Cerebellar cortex (tissue), 1 donor: ENCODE measurements at places on chromosomes 2 and 18.

DNA sequence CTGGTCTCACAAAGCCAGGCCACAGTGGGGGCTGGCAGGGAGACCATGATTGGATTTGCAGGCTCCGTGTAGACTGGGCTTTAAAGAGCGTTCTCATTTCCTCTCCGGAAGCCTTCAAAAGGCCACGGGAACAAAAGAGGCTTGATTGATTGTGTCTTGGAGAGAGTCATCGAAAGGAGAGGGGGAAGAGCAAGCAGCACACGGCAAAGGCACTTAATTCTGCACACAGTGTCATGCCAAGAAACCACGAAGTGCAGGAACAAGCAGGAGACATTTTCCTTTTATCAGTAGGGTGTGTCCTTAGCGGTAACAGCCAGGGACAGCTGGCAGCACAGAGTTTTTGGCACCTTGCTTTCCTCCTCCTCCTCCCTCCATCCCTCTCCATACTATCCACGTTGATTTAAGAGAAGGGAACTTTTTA, 47.7 kb downstream of the GLI2 start:
- DNase-seq = peak; percentile 44

DNA sequence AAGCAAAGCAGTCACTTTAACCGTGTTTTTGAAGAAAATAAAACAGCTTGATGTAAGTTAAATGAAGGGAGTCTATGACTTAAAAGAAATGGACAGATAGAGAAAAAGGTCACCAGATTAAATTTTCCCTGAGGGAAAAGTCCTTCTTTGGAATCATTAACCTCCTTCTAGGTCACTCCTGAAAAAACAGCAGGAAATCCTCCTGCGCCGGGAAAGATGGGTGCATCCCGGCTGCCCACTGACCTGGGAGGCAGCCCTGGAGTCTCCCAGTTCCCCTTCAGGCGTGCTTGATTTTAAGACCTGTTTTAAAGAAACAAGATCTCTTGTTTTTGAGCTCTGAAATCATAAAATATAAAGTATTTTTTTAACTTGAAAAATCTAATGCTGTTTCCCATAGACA, 18.4 kb upstream of the ZNF521 start:
- DNase-seq = no peak

- no peak for DNase-seq
Measured at GRCh38 chr2:67050622-67051021, 346.5 kb upstream of the ETAA1 start.

DNA sequence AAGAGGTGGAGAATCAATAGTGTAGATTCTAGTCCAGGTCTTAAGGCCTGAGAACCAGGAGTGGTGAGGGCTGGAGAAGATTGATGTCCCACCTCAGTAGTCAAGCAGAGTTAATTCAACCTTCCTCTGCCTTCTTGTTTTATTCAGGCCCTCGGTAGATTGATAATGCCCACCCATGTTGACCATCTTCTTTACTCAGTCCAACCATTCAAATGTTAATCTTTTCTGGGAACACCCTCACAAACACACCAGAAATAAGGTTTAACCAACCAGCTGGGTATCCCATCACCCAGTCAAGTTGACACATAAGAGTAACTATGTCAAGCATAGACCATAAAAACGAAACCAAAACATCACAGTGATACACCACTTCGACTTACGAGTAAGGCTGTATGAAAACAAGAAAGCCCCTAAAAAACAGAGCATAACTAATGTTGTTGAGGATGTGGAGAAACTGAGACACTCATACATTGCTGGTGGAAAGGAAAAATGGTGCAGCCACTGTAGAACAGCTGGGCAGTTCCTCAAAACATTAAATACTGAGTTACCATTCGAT, 57.5 kb downstream of the SLC35F5 start:
- DNase-seq = no peak

DNA sequence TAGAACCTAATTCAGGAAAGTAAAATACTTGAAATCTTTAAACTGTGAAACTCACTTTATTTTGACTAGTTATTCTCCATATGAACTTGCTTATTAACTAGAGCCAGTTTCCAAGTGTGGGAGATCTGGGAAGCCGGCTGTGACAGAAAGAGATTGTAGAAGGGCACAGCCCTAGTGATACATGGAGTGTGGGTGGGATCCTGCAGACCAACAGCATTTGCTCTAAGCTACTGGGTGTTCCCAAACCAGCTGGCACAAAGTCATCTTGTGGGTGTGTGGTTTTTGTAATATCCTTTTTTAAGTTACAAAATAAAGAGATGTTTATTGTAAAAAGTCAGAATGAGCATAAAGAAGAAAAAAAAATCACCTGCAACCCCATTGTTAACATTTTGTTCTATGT, 3.4 kb downstream of the DUSP19 start:
- no peak for DNase-seq

- no peak for DNase-seq
Measured at GRCh38 chr2:16578081-16578480, 87.6 kb downstream of the CYRIA start.

DNA sequence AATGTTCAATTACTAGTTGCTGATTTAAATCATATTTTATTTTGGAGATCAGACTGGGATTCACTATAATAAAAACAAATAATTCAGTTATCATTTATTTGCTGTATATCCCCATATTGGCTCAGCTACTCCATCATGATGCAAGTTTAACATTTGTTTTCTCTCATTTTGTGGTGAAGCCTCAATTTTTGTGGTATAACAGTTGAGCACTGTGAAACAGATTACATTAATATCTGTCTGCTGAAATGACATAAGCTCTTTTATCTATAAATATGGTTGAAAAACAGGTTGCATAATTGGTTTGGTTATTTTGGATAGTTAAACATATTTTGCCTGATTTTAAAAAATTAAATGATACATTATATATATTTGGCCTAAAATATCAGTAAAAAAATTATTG, 67.7 kb downstream of the DPP4 start:
- no peak for DNase-seq

DNA sequence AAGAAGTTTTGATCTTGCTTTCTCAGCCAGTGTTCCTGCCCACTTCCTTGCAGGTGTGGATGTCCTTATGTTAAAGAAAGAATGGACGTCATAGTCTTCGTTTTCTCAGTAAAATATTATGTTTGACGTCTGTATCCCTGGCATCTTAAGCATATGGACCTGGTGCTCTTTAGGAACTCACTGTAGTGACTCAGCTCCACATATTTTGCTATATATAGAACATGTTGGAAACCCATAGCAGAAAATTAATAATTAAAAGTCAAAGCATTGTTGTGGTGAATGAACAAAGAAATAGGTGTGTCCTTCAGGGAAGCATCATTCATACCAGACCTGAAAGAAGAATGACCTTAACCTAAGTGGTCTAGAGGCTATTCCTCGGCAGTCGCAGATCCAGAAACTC, 196.1 kb downstream of the MCFD2 start:
- DNase-seq = no peak

DNA sequence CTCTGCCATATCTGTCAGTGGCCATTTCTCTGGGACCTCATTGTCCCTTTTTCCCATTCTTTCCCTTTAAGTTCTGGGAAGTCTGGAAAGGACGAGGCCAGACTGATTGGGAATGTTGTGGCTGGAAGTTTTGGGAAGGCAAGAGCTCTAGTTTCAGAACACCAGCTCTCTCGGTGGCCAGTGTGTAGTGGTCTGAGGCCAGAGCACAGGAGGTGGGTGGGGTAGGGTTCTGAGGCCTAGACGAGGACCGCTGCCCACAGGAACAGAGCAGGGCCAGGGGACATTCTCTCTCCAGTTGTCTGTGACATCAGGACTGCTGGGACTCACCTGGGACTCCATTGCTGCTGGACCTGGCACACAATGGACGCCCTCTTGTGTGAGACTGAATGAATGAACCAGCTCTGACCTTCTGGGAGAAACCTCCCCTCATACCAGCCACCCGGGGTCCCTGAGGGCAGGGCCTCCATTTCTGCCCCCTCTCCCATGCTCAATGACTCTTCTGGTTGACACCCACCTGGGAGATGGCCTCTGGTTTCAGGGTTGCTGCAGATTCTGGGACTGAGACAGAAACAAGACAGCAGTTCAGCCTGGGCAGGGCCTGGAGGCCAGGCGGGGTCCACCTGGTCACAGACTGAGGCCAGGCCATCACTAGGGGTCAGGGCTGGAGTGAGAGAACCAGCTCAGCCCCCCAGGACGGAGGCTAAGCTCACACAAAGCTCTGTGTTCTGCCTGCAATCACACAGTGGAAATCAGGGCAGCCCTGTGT, 8.4 kb upstream of the NPPC start:
- no peak for DNase-seq

DNA sequence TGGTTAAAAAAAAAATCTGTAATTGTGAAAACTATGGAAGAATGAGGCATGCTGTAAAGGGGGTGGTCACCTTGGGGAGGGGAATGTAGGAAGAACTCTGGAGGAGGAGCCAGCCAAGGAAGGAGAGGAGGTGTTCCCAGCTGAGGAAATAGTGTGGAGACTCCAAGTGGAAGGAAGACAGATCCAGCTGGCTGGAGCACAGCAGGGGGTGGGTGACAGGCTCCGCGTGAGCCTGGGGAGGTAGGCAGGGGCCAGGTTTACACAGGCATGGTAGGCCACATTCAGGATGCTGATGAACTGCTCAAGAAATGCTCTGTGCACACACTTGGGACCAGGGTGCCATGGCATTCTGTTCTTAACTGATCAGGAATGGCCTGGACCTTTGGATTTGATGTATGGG, 16.8 kb downstream of the AFF3 start:
- DNase-seq = no peak

DNA sequence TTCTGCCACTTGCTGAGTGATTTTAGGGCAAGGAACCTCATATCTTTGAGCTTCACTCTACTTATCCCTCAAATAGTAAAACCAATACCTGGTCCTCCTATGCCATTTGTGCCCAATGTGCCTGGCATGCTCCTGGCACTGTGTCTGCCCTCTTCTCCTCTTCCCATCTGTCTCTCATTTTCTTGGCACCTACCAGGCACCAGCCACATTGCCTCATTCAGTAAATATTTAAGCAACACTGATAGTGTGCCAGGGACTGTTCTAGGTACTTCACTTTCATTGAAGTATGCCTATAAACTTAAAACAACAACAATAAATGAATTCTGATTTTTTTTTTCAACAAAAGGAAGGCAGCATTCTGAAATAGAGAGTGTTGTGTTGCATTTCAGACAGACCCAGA, 15.1 kb upstream of the BOD1L2 start:
- peak; percentile 91 for DNase-seq

DNA sequence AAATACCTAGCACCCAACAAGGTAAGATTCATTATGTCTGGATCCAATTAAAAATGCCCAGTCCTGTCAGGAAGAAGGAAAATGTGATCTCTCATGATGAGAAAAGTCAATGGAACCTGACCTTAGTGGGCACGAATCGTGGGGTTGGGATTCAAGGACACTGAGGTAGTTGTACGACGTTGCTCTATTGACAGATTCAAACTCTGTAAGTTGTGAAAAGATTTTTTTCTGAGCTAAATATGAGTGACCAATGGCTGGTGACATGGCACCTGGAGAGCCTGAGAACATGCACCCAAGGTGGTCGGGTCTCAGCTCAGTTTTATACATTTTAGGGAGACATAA, 148.2 kb downstream of the NDUFA10 start:
- DNase-seq = no peak

GRCh38 chr18:69538849-69539248, 138.2 kb downstream of the DOK6 start:
- no peak for DNase-seq

DNA sequence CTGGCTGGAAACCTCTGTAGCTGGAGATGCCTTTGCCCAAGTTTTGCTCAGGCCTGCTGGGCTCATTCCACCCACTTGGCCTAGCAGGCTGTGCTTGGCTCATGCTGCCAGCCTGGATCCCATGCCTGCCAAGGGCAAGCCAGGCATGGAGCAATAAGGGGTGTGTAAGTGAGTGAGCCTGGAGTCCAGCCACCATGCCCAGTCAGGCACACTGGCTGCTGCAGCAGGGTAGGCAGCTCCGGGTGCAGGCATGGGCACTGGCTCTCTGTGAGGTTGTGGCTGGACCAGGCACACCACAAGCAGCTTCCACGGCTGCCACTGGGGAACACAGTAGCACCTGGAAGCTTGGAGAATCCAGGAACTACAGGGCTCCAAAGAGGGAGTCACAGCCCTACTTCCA, 147.7 kb upstream of the HS6ST1 start:
- peak; percentile 80 for DNase-seq

DNA sequence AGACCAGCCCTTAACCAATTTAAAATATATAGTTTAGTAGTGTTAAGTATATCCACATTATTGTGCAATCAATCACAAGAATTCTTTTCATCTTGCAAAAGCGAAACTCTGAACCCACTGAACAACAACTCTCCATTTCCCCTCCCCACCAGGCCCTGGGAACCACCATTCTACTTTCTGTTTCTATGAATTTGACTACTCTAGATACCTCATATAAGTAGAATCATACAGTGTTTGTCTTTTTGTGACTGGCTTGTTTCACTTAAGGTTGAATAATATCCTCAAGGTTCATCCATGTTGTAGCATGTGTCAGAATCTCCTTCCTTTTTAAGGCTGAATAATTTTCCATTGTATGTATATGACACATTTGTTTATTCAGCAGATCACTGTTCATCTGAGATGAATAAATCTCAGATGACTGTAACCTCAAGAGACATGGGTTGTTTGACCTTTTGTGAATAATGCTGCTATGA, 8.1 kb upstream of the SOS1 start:
- no peak for DNase-seq

DNA sequence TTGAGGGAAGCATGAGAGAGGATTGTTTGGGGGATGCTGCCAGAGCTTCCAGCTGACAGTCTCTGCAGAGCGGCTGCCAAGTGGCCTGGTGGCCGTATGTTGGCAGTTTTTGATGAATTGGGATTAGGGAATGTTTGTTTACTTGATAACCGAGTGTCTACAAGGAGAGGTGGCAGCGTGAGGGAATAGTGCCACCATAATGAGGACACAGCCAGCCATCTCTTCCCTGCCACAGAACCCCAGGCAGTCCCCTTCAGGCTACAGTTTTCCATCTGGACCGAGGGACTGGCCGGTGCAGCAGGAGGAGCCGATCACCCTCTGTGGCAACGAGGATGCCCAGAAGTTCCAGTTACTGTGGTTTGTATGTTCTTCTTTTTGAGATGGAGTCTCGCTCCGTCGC, 55.2 kb downstream of the TRAPPC12 start:
- peak; percentile 94 for DNase-seq

- no peak for DNase-seq
Measured at GRCh38 chr2:178999476-178999875, 50.5 kb downstream of the CCDC141 start.

GRCh38 chr18:56276466-56276865, 361.9 kb downstream of the TXNL1 start:
- DNase-seq = no peak

DNA sequence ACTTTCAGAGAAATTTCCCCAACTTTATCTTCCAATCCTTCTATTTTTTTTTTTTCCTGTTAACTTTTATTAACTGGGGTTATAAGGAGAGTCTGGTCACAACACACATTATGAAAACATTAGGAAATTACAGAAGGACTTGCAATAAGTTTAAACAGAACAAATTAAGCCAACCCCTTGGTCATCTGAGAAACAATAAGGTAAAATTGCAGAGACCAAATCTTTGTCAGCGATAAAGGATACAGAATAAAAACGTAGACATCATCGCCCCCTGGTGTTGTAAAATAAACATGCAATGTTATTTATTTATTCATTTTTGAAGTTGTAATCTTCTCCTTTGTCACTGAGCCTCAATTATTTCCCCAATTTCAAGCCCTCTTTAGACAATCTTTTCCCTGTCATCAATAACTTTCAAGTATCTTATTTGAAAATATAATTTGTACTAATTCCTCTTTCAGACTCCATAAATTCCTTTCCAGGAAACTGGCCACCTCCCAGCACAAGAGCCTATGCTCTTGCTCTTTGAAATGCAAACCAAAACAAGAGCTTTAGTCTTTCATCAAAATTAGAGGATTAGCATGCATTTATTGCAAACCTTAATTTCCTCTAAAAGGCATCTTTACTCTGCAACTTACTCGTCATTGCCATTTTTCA, 19.5 kb downstream of the G6PC2 start:
- DNase-seq = no peak

GRCh38 chr2:221107424-221107823, 464.7 kb downstream of the EPHA4 start:
- no peak for DNase-seq
